ENCODE measurements at places on chromosomes 7 and 10.

DNA sequence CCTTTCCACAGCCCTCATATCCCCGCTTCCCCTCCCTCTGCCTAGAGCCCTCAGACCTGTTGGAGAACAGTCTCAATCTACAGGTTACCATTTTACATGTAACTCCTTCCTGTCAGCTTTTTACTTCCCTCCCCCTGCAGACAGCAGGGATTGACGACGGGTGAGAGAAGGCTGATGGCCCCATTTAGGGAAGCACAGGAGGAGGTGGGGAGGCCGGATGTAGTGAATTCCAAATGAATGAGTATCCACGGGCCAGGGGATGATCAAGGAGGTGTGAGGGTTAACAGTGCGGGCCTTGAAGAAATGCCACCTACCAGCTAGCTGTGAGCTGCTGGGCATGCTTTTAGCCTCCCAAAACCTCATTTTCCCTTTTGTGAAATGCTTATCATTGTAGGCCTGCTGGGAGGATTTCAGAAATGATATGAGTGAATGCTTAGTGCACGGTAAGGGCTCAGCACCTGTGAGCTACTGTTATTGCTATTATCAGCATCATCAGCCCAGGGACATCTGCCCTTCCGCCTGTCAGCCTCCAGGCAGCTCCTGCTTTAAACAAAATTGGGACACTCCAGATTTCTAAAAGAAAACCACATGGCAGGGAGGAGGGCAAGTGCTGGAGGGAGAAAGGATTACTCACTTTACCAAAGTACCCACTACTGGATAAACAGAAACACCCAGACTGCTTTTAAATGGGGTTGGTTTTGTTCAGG, 6.5 kb upstream of the NANOS1 start:
- DNase-seq: no peak

GRCh38 chr7:10845225-10845624, 128.4 kb upstream of the PHF14 start:
- DNase-seq: no peak

GRCh38 chr10:99403674-99404073, 26.8 kb downstream of the GOT1 start:
- no peak for DNase-seq

DNA sequence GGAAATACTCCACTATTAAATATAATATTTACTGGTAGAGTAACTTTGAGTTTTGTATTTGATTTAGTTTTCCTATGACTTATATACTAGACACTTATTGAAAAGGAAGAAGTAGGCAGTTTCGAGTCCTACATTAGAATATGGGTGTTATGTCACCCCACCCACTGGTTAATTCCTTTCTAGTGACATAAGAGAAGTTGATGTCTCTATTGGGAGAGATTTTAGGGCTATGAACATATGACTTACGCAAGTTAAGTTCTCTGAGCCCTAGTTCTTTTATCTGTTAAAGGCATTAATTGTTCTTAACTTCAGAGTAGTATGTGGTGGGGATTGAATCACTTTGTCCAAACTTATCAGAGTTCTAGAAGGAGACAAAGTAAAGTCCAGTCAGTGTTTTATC, 30.5 kb downstream of the CPED1 start:
- no peak for DNase-seq

GRCh38 chr10:112810711-112811151, 139.3 kb upstream of the TCF7L2 start:
- DNase-seq: no peak

- DNase-seq: peak; percentile 28
Observed at GRCh38 chr7:123871998-123872867, 27.3 kb downstream of the HYAL4 start.

GRCh38 chr7:17706734-17707133, 233.6 kb downstream of the SNX13 start:
- DNase-seq: peak; percentile 73

DNA sequence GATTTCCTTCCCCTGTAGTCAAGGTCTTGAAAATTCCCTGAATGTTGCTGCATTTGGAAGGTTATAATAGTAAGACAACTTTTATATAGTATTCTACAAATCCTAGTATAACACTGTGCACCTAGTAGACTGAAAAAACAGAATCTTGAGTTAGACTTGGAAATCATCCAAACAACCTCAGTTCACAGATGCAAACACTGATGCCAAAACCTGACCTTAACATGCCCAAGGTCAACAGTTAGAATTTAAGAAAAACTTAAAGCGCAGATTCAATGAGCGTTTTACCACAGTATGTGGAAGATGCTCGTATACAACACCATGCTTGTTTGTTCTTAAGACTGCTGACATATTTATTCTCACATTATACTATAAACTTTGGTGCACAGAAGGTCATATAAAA, 3.0 kb downstream of the PIP4K2A start:
- DNase-seq: no peak

- DNase-seq: peak; percentile 11
Observed at GRCh38 chr7:124784879-124785818, 19.6 kb upstream of the GPR37 start.

GRCh38 chr10:86048973-86049372, 317.6 kb downstream of the GRID1 start:
- no peak for DNase-seq

GRCh38 chr10:86393862-86394455, 27.4 kb upstream of the GRID1 start:
- no peak for DNase-seq

DNA sequence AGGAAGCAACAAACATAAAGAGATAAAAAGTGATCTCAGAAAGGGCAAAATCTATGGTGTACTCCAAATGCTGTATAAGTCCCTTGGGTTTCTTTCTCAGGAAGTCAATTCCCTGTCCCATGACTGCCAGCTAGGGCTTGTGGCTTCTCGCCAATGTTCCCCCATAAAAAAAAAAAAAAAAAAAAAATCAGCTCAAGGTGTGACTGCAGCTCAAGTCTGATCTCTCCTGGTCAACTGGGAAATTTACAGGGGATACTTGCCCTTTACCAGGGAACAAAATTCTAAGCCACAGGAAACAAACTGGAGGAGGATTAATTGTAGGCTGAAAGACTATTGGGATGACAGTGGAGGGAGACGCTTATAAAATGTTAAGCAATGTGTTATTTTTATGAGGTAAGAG, 76.0 kb downstream of the PCGF5 start:
- no peak for DNase-seq

- no peak for DNase-seq
Observed at GRCh38 chr7:47937065-47937687, 11.1 kb downstream of the PKD1L1 start.

DNA sequence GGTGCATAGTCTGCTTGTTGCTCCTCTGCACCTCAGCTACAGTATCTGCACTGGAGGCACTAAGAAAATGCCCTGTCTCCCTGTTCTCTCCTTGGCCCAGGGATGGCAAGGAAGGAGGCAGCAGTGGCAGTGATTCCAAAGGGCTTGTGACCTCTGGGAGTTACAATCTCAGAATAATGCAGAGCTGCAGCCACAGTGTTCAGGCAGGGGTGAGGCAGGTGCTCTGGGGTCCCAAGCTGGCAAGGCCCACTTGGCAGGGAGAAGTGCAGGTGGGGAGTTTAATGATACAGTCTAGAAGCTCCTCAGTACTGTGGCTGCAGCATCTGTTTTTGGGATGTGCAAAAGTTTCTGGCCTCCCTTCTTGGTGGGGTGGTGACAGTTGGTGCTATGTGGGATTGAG, 456.4 kb downstream of the CCSER2 start:
- no peak for DNase-seq

DNA sequence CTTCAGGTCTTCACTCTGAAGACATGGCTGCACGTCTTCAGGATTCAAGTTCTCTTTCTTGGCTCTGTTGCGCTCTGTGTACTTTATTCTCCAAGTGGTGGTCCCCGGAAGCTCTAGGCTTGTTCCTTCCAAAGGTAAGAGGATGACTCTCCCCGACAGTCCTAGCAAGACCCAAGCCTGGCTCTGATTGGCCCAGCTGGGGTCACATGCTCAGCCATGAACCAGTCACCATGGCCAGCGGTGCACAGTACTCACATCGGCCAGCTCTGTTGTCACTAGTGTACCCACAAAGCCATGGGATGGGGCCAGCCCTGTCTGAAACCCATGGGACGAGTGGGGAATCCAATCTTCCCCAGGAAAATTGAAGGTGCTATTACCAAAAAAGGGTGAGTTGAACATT, 5.2 kb upstream of the C7orf33 start:
- no peak for DNase-seq

- DNase-seq: no peak
Observed at GRCh38 chr10:95404864-95405263, 114.1 kb upstream of the PDLIM1 start.

GRCh38 chr7:140621401-140622021, 19.1 kb downstream of the DENND2A start:
- no peak for DNase-seq

- no peak for DNase-seq
Observed at GRCh38 chr10:90937645-90938258, 16.9 kb upstream of the ANKRD1 start.

- no peak for DNase-seq
Observed at GRCh38 chr10:76197293-76197692, 765.9 kb downstream of the LRMDA start.

- no peak for DNase-seq
Observed at GRCh38 chr7:28627263-28627653, 214.9 kb downstream of the CREB5 start.

DNA sequence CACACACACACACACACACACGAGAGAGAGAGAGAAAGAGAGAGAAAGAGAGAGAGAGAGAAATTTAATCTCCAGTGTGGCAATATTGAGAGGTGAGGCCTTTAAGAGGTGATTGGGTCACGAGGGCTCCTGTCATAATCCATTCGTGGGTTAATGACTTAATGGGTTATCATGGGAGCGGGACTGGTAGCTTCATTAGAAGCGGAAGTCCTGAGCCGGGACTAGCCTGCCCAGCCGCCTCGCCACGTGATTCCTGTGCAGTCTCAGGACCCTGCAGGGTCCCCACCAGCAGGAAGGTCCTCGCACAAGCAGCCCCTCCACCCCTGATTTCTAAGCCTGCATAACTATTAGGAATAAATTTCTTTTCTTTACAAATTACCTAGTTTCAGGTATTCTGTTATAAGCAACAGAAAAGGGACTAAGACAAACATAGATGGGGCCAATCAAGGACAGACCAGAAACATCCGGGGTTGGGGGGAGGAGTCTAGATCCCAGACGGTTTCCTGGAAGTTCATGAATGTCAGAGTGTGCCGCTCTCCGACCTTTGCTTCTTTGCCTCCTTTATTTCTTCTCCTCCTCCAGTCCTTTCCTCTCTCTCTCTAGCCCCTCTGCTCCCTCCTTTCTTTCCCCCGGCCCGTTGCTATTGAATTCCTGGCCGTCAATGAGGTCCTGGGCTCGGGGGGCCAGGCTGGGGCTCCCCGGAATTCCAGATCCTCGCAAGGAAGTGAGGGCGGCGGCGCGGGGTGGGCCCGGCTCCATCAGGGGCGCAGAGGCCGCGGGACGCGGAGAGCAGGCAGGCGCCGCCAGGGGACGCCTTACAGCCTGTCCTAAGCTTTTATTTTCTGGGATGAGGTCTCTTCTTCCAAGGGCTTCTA, 146.8 kb downstream of the CYP26A1 start:
- no peak for DNase-seq

- no peak for DNase-seq
Observed at GRCh38 chr7:50798126-50798525, 15.4 kb upstream of the GRB10 start.

DNA sequence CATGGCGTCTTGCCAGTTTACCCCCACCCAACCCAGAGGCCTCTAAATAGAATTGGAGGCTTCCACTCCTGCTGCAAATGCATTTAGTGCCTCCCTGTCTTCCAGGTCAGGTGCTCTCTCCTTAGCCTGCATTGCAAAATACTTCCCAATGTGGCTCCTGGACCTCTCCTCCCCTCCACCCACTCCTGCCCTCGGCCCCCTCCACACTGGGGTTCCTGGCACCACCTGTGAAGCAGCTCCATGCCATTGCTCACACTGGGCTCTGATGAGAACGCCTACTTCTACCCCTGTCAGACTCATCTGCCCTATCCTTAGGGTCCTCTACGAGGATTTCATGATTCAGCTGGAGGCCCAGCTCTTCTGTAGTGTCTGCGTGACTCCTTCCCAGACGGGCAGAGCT, 37.4 kb downstream of the C10orf120 start:
- no peak for DNase-seq

- no peak for DNase-seq
Observed at GRCh38 chr7:30164567-30164966, 29.8 kb downstream of the MTURN start.

DNA sequence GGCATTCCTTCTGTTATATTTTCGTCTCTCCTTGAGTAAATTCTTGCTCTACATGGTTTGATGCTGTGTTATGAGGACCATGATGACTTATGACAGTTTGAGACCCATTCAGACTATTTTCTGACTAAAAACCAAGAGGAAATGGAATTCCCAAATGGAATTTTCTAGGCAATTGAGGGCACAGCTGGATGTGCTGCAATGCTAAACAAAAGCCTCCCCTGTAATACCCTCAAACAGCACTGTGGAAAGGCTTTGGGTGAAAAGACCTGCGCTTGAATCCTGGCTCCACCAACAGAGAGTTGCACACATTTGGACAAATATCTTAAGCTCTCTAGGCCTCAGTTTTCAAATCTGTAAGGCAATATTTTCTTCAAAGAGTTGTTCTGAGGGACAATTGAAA, 129.1 kb downstream of the PRKG1 start:
- no peak for DNase-seq

DNA sequence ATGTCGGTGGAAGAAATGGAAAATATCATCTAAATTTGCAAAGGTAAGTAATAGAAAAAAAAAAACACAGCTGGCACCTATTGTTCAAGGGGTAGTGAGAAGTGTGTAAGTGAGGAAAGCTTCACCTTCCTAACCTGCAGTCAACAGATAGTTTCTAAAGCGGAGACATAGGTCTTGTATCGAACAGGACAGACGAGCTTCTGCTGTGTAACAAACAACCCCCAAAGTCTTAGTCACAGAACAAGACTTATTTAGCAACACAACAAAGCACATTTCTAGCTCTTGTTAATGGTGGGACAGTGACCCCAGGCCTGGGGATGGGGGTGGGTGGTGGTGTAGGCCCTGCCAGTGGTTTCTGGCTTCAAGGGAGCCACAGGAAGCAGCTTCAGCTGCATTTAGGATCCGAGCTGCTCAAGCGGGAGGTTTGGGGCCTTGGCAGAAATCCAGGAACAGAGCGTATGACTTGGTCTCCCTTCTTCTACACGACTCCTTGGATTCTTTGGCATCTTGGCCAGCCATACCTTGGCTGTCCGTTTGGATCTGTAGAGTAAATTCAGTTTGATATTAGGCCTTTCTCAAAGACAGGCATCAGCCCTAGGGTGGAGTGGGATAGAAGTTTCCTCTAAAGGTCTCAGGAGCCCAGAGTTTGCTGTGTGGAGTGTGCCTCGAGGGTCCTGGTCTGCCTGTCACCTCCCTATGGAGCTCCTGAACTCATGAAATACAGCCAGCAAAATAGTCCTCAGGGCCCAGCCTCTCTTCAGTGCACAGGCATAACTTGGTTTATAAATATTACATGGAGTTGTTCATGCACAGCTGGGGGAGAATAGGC, 56.9 kb upstream of the SHH start:
- no peak for DNase-seq

All from SW 1271 (cell line).